ENCODE measurements at places on chromosomes 2 and 18.

DNA sequence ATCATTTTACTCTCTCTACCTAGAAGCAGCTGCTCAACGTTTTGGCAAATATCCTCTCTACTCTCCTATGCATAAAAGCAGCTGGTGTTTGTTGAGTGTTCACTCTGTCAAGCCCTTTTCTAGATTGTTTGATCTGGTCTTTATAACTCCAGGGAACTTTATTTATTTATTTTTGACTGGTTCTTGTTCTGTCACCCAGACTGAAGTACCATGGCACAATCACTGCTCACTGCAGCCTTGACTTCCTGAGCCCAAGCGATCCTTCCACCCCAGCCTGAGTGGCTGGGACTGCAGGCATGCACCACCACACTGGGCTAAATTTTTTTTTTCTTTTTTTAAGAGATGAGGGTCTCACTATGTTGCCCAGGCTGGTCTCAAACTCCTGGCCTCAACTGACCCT is 12.7 kb downstream of the CATIP start:
- DNase-seq, result no peak

- no peak for DNase-seq
Measured at GRCh38 chr18:36843199-36843598, 14.3 kb downstream of the KIAA1328 start.

DNA sequence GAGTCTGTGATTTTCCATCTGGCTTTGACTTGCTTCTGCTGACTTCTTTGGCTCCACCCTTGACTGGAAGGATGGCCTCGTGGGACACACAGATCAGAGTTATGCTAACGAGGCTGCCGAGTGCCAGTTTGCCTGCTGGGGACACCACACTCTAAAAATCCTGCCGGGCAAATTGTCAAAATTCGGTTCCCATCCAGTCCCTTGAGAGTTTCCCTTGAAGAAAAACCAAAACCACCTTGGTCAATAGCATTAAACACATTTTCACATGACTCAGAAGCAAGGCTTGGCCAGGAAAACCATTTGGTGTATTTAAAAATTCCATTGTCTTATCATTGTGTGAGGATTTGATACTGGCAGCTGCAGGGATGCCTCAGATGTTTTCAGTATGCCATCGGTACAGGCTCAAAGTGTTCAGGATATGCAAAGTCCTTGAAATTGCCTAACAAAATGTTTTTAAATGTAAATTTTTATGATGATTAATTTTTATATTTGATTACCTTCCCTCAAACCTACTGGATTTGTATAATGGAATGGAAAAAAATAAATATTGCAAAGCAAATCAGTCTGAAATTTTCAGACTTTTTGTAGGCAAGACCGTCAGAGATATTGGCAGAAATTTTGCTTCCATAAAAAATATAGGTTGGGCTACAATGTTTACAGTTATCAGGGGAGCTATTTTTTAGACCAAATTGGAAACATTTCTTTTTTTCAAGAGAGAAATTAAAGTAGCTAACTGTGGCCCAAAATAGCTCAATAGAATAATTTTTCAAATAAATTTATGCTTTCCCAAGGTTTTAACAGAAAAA is 41.6 kb downstream of the KCNE4 start:
- peak; percentile 46 for DNase-seq

- no peak for DNase-seq
Measured at GRCh38 chr2:181190711-181191110, 210.3 kb downstream of the UBE2E3 start.

GRCh38 chr2:14533131-14533757 is 99.3 kb upstream of the LRATD1 start:
- no peak for DNase-seq

- peak; percentile 11 for DNase-seq
Measured at GRCh38 chr2:156589381-156590079, 153.4 kb downstream of the GPD2 start.

GRCh38 chr2:130334026-130334425 is 8.7 kb upstream of the IMP4 start:
- no peak for DNase-seq

- DNase-seq, result no peak
Measured at GRCh38 chr2:240455647-240456446, 20.4 kb downstream of the GPC1 start.

DNA sequence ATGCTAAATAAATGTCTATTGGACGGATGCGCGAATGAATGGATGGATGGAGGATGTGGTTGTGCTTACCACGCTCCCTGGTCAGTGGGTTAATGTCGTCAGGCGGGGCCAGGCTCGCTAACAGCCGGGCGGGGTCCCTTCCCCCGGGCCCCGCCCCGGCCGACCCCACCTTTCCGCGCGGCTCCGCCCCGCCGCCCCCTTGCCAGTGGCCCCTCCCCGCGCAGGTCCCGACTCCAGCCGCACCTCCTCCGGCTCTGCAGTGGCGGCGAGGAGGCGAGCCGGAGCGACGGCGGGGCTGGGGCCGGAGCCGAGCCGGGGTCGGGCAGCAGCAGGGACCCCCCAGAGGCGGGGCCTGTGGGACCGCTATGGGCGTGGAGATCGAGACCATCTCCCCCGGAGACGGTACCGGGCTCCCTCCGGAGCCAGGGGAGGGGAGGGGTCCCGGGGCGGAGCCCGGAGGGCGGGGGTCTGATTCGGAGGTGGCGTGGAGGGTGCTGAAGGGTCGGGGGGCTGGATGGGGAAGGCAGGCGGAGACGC is at the start of gene FKBP1B:
Gene FKBP1B, plus strand, starts transcription at position 257 of the 537 bp plus-strand sequence. Its CDS starts 109 bp downstream, at position 366.
- peak; percentile 63 for DNase-seq

GRCh38 chr2:59658906-59659635 is 894.4 kb downstream of the BCL11A start:
- no peak for DNase-seq

DNA sequence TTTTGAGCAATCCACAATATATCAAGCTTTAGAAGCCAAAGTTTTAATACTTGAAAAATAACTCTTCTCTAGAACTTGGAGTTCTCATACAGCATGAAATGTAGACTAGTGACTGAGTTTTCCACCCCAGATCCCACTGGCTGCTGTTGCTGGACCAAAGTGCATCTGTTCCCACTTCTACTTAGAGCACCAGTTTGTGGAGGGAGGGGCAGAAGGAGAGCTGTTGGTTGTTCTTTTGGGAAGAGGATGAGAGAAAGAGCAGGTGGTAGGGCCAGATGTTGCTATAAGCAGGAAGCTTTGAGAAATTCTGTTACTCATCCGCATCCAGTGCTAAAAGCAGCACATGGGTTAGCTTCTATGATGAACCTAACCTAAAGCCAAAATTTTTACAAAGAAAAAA is 59.0 kb downstream of the MBD2 start:
- DNase-seq, result no peak

GRCh38 chr2:195044801-195045200 is 612.2 kb upstream of the SLC39A10 start:
- DNase-seq, result no peak

GRCh38 chr2:61368687-61369665 is 101.9 kb downstream of the USP34 start:
- no peak for DNase-seq

DNA sequence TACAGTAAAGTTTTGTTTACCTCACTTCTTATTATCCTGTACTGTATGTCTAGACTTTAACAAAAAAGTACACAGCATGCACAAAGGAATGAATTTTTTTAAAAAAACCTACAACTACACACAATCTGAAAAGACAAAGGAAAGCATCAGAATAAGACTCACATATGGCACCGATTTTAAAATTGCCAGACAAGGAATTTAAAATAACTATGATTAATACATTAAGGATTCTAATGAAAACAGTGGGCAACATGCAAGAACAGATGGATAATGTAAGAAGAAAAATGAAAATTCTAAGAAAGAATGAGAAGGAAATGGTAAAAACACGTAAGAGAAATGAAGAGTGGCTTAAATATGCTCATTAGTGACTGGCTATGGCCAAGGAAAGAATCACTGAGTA is 638.2 kb downstream of the FBXO15 start:
- DNase-seq, result no peak

DNA sequence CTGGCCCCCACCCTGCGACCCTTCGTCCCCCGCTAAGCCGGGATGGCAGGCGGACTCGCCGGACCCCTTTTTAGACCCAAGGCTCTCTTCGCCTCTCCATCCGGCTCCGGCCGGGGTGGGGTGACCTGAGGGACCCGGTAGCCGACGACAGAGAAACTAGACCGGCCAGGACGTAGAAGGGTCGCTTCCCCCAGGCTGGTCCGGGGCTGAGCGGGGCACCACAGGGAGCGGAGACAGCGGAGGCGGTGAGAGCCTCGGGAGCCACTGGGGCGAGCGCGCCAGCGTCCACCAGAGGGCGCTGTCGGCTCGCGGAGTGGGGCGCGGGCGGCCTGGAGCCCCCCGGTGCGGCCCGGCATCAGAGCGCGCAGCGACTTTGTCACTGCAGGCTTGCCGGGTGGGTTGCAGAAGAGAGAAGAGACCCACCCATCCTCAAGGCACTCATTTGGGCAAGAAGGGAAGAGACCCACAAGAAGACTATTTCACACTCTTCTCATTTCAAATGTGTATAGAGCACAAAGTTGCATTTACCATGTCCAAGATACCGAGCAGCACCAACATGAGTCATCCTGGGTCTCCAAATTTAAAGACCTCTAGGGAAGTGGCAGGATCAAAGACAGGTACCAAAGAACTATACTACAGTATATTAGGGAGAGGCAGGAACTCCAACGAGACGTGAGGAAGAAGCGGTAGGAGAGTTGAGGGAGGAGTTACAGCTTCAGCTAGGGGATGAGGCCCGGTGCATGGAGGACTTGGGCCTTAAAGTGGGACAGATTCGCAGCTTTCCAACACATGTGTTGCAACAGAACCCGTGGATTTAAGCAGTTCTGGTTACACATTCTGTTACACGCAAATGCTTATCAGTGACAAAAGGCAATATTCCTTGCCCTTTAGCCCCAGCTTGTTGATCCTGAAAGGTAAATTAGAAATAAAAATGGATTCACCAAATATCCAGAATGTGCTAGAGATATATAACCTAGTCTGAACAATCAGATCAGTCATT is 7.6 kb upstream of the PRKCE start:
- DNase-seq, result peak; percentile 33

DNA sequence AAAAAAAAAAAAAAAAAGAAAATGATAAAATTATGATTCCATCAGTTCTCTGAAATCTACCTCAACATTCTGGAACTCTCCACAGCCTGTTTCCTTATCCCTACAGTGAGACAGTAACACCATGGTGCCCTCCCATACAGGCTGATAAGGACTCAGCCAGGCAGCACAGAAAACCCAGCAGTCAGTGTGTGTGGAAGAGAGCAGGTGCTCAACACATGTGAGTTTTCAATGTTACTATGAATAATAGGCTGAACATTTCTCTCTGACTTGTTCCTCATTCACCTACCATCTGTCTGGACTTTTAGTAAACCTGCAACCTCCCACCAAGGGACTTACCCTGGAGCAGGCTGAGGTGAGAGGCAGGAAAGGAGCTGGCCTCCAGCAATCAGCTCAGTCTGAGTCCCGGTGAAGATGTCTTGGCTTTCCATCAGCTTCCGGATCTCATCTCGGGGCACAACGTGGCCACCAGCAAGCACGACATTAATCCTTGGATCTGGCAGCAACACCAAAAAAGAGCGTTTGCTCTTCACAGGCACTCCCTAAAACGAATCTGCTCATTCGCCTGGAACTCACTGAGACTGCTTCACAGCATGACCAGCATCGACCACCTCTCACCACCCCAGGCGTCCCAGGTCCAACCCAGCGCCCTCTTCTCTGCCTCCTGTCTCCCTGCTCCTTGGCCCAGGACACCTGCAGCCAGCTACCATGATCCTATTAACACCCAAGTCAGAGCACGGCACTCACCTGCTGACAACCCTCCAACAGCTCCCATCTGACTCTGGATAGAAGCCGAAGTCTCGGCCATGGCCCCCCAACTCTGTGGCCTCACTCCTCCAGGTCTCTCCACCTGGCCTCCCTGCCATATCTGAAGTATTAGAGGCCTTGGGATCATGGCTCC is 16.5 kb downstream of the PASK start:
- DNase-seq, result no peak

GRCh38 chr2:230987137-230988020 is 8.5 kb upstream of the SPATA3 start:
- DNase-seq, result peak; percentile 41

Data from NCI-H1436 (cell line).